ENCODE measurements at places on chromosomes 1 and 21.

GRCh38 chr1:218996362-218996761 is 177.3 kb upstream of the LYPLAL1 start:
- DNase-seq: no peak

- DNase-seq: no peak
These were observed 326.0 kb upstream of the RUNX1 start for GRCh38 chr21:35375115-35375514.

DNA sequence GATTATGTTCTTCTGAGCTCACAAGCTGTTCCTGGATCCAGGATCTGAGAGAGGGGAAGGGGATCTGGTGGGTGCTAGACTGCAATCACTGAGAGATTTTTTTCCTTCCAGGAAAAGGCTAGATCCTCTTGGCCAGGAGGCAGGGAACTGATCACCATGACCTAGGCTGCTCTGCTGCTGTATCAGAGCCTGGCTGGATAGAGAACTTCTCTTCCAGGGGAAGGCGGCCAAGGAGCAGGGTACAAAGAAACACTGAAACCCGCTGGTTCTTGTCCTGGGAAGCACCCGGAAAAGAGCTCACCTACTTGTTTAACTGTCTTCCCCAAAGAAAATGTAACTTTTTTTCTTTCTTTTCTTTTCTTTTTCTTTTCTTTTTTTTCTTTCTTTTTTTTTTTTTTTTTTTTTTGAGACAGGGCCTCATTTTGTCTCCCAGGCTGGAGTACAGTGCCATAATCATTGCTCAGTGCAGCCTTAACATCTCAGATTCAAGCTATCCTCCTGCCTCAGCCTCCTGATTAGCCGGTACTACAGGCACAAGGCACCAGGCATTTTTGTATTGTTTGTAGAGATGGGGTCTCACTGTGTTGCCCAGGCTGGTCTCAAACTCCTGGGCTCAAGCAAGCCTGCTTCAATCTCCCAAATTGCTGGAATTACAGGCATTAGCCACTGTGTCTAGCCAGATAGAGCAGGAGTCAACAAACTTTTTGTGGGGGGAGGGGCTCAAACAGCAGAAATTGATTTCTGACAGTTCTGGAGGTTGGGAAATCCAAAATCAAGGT is 12.4 kb upstream of the RPS6KA1 start:
- DNase-seq: no peak

DNA sequence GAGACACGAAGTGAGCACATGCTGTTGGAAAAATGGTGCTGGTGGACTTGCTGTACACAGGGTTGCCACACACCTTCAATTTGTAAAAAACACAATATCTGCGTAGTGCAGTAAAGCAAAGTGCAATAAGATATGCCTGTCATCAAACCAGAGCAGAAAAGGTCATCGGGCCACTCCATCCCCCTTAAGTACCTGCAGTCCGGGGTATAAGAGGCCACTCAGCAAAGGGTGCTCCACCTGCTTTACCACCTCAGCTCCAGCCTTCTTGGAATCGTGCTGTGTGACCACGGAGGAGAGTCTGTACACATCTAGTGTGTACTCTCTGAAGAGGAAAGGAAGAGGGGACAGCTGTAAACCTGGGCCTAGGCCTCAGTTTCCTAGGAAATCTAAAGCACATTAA is 10.9 kb downstream of the YARS1 start:
- no peak for DNase-seq

GRCh38 chr21:44996501-44996921 is 56.7 kb downstream of the SLX9 start:
- no peak for DNase-seq

GRCh38 chr21:25906587-25906986 is 171.8 kb downstream of the GABPA start:
- no peak for DNase-seq

DNA sequence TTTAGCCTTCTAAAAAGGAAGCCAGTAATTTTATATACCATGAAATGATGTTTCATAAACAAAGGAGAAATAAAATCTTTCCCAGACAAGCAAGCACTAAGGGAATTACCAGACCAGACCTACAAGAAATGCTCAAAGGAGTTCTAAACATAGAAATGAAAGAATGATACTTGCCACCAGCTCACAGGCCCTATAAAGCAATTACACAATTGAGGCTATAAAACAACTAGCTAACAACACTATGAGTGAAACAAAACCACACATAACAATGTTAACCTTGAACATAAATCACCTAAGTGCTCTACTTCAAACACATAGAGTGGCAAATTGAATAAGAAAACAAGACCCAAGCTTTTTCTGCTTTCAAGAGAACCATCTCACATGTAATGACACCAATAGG is 123.8 kb downstream of the BARHL2 start:
- no peak for DNase-seq

GRCh38 chr1:234139966-234140365 is 233.3 kb upstream of the COA6 start:
- no peak for DNase-seq

- DNase-seq: peak; percentile 37
These were observed 37.4 kb downstream of the PCAT6 start for GRCh38 chr1:202848191-202848542.

GRCh38 chr1:113947388-113948107 is 18.4 kb downstream of the HIPK1 start:
- no peak for DNase-seq

DNA sequence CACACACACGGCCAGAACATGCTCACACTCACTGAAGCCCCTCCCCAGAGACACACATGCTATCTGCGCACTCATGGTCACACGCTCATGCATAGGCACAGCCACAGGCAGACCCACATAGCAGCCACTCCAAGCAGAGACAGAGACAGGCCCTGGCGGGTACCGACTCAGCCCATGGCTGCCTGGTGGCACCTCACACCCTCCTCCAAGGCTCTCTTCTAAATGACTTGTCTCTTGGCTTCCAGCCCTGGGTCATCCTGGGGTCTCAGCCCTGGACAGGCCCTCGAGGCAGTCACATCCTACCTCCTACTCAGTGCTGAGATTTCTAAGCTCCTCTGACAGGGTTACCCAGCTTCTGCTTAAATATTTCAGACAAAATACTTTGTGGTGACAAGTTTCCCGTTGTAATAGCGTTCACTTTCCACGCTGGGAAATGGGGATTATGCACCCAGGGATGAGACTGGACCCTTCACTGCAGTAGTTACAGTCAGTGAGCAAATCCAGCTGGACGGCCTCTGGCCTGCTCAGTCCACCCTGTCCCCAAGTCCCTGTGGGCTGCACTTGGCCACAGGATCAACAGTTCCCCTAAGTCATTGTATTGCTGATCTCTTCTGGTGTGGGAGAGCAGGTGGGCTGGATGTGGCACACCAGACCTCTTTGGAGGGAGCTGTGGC is 2.9 kb upstream of the NFASC start:
- no peak for DNase-seq

- DNase-seq: no peak
These were observed 24.5 kb downstream of the HTR6 start for GRCh38 chr1:19689085-19689757.

- DNase-seq: no peak
These were observed 140.8 kb downstream of the ASTN1 start for GRCh38 chr1:177023726-177024125.

- no peak for DNase-seq
These were observed 27.7 kb upstream of the AJAP1 start for GRCh38 chr1:4626560-4627319.

DNA sequence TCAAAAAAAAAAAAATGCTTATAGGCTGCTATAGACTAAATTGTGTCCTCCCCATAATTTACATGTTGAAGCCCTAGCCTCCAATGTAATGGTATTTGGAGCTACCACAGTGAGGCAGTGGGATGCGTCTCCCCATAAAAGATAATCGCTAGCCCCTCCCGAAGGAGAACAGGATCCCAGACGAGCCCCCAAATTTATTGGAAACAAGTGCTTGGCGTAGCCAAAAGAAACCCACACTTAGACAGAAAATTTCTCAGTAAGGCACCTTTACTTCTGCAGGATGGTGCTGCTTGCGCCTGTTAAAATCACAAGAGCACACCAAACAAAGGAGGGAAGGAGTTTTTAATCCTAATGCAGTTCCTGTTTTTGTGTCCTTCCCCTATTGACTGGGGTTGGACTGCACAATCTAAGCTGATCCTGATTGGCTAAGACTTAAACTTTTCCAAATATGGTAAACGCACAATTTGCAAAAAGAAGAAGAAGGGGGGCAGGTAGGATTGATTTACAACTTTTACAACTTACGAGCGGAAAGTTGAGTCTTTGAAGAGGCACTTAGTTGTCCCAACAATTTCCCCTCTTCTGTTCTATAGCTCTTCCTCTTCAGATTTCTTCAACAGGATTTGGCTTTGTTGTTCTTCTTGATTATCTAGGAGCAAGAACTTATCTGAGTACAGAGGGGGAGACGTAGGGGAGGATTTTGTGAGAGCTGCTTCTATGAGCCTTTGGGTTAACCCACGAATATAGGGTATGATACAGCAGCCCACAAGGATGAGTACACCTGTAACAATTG is 3.0 kb upstream of the IPP start:
- no peak for DNase-seq
